NCI-H2029 treated with DMSO at 0.1 percent for 48 hours (cell line): ENCODE measurements at places on chromosomes 1 and 21.

DNA sequence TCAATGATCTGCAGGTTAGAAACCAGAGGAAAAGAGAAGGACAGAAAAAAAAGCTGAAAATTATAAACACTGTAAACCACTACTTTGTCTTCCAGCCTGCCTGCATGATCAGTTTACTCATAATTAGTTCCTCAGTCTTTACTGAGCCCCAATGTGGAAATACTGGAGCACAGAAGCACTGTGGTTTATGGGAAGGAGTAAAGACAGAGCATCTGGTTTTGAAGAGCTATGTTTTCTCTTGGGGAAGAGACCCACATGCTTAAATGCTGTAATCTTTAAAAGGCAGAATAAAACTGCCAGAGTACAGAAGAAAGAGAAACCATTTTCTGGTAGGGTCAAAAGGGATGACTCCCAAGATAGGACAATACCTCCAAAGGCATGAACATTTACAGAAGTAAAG is 159.0 kb upstream of the ZNHIT6 start:
- DNase-seq, result no peak

DNA sequence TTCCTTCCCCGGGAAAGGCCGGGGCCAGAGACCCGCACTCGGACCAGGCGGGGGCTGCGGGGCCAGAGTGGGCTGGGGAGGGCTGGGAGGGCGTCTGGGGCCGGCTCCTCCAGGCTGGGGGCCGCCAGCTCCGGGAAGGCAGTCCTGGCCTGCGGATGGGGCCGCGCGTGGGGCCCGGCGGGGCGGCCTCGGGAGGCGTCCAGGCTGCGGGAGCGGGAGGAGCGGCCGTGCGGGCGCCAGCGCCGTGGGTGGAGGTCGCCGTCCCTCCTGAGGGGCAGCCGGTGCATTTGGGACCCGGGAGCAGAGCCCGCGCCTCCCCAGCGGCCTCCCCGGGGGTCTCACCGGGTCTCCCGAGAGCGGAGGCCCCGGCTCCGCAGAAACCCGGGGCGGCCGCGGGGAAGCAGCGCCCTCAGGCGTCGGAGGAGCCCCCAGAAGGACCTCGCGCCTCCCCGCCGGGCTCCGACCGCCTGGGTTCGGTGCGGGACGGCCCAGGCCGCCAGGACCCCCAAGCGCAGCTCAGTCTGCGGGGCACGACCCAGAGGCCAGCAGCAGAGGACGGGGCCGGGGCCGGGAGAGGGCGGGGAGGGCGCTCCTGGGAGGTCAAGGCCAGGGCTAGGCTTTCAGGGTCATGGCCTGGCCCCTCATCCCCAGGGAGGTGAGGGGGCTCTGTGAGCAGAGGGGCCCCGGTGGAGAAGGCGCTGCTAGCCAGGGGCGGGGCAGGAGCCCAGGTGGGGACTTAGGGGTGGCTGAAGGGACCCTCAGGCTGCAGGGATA is 7.2 kb upstream of the SLX9 start:
- DNase-seq, result no peak

DNA sequence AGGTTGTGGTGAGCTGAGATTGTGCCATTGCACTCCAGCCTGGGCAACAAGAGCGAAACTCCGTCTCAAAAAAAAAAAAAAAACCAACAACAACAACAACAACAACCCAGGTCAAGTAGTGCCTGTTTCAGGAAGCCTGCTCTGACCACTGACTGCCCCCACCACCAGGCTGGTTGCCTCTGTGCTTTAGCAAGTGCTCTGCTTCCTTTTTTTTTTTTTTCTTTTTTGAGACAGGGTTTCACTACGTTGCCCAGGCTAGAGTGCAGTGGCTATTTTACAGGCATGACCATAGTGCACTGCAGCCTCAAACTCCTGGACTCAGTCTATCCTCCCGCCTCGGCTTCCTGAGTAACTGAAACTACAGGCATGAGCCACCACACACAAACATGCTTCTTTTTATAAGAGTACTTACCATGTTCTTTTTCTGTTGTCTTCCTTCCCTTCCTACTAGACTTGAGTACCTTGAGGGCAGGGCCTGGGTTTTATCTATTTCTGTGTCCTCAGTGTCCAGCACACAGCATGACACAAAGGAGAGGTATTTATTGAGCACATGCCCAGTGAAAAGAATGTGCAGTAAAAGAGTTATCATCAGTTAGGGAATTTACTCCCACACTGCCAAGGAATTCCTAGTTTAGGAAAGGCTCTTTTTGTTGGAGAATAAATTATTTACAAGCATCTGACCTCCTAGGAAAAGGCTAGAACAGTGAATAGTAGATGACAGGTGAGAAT is 9.9 kb upstream of the COA7 start:
- no peak for DNase-seq

DNA sequence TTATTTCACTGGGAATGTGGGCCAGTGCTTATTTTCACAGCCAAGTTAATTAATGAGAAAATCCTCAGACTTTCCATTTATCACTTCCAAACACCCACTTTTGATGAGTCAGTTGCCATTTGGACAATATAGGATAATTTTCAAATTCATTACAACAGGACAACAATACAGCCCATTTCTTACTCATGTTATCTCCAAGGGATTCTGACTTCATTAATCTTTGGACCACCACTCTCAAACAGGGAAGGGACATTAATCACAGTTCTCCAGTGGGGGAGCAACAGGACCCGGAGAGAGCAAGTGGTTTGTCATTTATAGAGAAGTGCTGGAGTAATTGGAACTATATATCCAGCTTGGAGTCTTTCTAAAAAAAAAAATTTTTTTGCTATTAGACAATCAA is 38.7 kb downstream of the JUN start:
- DNase-seq, result no peak

GRCh38 chr1:43540653-43541071 is 10.0 kb downstream of the PTPRF start:
- no peak for DNase-seq

GRCh38 chr1:159798893-159799292 is 3.3 kb upstream of the FCRL6 start:
- peak; percentile 57 for DNase-seq

- no peak for DNase-seq
Measured at GRCh38 chr21:46091631-46092025, 6.3 kb upstream of the COL6A2 start.

DNA sequence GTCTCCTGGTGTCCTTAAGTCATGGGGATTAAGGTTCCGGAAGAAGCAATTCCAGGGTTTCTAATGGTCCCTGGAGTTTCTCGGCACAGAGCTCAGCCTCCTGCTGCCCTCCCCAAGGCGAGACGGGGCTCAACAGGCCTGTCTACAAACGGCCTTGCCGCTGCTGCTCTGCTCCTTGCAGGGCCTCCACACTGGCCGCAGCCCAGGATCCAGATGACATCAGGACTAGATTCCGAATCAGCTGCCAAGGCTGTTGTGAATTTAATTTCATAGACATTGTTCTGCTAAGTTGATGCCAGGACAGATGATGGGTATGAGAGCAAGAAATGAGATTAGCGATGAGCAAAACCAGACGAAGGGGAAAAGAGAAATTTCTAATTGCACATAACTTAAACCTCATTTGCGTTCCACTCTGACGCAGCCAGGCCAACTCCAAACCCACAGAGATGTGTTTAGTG is 103.6 kb upstream of the BACE2 start:
- no peak for DNase-seq

GRCh38 chr1:92118826-92119225 is 38.7 kb downstream of the BTBD8 start:
- no peak for DNase-seq

DNA sequence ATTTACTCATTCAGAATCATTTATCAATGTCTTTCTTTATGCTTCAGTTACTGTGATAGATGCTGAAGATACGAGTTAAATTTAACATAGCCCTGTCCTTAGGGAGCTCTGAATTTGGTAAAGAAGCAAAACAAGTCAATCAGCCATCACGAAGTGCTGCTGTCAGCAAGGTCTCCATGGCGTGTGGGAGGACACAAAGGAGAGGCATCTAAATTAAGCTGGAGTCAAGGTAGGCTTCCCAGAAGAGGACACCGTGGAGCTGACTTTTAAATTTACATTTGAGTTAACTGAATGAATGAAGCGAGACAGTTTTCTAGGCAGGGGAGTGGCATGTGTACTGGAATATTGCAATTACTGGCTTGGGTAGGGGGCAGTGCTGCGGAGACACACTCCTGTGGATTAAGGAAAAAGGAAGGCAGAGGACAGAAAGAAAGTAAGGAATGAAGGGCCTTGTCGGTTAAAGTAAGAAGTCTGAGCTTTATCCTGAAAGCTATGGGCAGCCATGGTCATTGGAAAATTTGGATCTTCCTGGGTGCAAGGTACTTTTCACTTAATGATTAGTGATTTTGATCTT is 41.3 kb upstream of the C1orf87 start:
- no peak for DNase-seq

DNA sequence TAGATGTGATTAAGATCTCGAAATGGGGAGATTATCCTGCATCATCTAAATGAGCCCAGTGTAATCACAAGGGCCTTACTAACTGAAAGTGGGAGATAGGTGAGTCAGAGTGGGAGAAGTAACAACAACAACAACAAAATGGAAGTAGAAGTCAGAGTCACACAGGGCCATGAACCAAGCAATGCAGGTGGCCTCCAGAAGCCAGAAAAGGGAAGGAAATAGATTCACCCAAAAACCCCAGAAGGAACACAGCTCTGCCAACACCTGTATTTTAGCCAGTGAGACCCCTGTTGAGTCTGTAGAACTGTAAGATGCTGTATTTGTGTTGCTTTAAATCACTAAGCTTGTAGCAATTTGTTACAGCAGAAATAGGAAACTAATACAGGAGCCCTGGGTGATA is 4.1 kb downstream of the TAGLN2 start:
- no peak for DNase-seq

- DNase-seq, result no peak
Measured at GRCh38 chr1:231550448-231550781, 21.9 kb downstream of the TSNAX start.

- no peak for DNase-seq
Measured at GRCh38 chr1:35507947-35508346, 49.3 kb downstream of the KIAA0319L start.

DNA sequence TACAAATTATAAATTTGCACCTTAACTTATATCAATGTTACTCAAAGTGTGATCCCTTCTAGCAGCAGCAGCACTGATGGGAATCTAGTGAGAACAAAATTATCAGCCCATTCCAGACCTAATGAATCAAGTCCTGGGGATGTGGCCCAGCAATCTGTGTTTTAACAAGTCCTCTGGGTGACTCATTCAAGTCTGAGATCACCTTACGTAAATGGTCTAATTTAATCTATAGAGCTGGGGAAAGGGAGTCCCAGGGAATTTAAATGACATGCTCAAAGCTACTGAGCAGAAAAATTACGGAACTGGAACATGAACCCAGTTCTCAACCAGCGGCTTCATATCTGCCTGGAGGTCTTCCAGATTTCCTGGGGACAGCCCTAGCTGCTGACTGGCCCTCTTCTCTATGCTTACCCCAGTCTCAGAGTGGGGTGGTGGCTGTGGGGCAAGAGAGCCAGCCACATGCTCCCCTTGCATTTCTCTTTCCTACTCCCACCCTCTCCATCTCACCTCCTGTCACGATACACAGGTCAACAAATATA is 220.0 kb downstream of the TM2D1 start:
- DNase-seq, result no peak

- DNase-seq, result no peak
Measured at GRCh38 chr1:24351918-24352627, 32.9 kb downstream of the GRHL3 start.

- DNase-seq, result no peak
Measured at GRCh38 chr1:3297756-3298155, 156.7 kb upstream of the ARHGEF16 start.

GRCh38 chr1:221724931-221725605 is 16.8 kb downstream of the DUSP10 start:
- DNase-seq, result no peak

GRCh38 chr1:30775433-30775975 is 17.9 kb upstream of the LAPTM5 start:
- DNase-seq, result no peak

GRCh38 chr1:207417076-207417475 is 37.1 kb upstream of the CR2 start:
- DNase-seq, result no peak

DNA sequence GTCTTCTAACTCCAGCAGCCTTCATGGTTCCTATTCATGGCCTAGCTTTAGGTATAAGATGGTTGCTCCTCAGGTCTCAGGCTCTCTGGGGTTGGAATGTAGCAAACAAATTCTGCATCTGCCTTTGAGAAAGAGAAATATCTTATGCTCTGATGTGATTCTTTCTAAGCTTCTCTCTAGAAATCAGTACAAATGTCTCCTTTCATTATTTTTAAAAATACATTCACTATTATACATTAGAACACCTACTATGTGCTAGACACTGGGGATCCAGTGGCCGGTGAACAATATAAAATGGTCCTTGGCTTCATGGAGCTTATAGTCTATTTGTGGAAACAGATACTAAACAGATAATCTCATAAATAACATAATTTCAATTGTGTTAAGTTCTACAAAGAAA is 16.1 kb upstream of the TMEM39B start:
- DNase-seq, result no peak

GRCh38 chr1:55720261-55720660 is 505.1 kb upstream of the USP24 start:
- no peak for DNase-seq
